Activated naive CD8-positive, alpha-beta T cell treated with anti-CD3 and anti-CD28 coated beads, Interleukin-2, amount 50 U/mL, for 16 hours (primary cell): ENCODE measurements at places on chromosomes 13 and 19.

GRCh38 chr19:3708207-3708931 is at the start of gene TJP3:
TSS of gene TJP3 (plus strand) at chr19:3708384. CDS start at chr19:3728433, 20,049 bp downstream.
- DNase-seq = no peak

GRCh38 chr19:28301961-28302360 is 911.0 kb downstream of the UQCRFS1 start:
- no peak for DNase-seq

DNA sequence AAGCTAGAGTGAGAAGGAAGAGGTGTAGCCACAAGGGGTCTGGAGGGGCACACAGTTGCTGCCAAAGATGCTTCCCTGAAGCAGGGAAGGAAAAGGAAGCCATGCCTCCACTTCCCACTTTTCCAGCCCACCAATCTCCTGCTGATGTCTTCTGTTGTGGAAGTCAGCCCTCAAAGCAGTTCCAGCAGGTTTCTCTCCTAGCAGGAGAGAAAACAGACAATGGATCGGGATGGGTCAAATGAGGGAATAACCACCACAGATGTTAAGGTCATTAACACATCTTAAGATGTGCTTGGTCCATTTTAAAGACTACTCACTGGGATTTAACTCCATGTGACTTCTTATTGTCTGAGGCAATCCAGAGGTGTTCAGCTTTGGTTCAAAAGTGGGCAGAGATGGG is 284.1 kb upstream of the SOX21 start:
- DNase-seq = no peak

DNA sequence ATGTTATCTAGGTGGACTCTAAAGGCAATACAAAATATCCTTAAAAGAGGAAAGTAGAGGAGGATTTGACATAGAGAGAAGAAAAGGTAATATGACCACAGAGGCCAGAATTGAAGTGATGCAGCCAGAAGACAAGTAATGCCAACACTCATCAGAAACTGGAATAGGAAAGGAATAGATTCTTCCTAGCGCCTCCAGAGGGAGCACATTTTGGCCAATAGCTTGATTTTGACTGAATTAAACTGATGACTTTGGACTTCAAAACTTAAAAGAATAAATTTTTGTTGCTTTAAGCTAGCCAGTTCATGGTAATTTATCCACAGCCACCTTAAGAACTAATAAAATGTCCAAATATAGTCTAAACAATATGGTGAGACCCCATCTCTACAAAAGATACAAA is 1921.9 kb downstream of the OLFM4 start:
- no peak for DNase-seq

DNA sequence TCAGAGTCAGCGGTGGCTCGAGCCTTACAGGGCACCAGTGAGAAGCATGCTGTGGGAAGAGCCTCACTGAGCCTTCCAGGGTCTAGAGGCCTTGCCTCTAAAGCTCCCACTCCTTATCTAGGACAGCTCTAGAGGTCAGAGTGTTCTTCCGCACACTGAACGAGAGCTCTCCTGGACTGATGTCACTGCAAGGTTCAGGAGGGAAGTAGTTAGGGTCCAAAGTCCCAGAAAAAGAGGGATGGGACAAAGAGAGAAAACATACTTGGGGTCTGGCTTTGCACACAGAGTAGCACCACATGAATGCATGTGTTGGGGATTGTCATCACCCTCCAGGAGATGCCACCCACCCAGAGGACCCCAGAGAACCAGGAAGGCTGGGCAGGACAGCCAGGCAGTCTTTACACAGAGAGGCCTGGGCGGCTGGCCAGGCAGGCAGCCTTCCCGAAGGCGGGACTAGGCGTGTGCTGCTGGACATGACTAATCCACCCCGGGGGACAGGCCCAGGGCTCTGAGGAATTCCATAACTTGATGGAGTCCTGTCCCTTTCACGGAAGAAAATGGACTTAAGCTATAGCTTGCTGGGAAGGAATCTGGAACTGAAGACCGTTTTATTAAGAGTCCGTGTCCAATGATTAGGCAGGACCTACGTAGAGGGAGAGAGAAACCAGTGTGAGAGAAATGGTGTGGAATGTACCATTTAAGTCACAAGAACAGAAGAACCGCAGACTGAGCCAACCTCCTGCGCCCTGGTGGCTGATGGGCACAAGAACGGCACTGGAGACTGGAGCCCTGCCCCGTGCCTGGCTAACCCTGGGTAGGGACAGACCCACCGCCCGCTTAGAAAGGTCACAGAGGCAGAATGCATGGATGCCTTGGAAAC is 16.6 kb upstream of the EPHX3 start:
- DNase-seq = no peak

DNA sequence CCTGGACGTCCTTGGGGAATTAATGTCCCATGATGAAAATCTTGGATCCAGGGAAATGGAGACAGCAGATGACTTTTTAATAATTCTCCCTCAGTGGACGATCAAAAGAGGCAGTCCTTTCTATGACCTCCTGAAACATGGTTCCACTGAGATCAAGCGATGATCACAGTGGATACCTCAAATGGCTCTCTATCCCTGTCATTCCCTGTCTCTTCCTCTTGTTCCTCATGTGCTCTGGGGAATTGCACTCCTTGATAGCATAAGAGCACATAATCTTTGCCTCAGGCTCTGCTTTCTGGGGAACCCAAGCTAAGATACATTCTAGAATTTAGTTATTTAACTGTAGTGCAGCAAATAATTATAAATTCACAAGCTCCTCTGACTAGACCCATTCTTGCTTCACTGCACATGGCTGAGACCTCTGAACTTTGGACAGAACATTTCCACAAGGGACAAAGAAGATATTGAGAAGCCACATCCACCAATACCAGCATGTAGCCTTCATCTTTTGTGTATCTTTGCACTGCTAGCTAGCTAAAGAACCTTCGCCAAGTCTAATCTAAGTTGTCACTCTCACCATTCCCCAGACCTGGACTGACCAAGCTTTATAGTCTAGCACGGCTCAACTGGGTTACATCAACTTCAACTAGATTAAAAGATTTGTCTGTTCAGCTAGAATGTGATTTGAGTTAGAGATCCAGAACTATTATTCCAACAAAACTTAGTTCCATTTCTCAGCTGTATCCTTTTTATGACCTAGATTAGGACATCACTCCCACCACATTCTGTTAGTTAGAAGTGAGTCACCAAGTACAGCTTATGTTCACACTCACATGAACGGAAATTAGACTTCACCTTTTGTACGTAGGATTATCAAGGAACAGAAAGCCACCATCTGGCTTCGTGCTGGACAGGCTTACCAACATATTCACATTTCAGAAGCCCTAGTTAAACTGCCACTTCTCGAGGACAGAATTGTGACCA is 142.7 kb downstream of the SUCLA2 start:
- no peak for DNase-seq

DNA sequence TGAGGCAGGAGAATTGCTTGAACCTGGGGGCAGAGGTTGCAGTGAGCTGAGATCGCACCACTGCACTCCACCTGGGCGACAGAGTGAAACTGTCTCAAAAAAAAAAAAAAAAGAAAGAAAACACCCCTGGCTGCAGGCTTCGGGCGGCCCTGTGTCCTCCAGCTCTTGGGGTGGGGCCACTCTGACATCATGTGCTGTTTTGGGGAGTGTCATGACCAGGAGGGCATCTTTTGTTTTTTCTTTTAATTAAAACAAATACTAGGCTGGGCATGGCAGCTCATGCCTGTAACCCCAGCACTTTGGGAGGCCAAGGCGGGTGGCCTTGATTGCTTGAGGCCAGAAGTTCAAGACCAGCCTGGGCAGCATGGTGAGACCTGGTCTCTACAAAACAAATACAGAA is 52.1 kb downstream of the KDM4B start:
- DNase-seq = no peak

DNA sequence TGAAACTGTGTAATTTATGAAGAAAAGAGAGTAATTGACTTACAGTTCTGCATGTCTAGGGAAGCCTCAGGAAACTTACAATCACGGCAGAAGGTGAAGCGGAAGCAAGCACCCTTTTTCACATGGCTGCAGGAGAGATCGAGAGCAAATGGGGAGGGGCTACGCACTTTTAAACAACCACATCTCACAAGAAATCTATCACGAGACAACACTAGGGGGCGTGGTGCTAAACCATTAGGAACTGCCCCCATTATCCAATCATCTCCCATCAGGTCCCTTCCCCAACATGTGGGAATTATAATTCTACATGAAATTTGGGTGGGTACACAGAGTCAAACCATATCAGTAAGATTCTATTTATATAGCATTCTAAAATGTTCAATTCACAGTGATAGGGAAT is 114.8 kb upstream of the TRPC4 start:
- DNase-seq = no peak

- no peak for DNase-seq
These were observed 746.6 kb downstream of the SLITRK5 start for GRCh38 chr13:88417801-88418200.

- no peak for DNase-seq
These were observed 53.3 kb downstream of the RFX2 start for GRCh38 chr19:6056801-6057650.

GRCh38 chr13:56735537-56735942 is 405.2 kb upstream of the PRR20A start:
- DNase-seq = no peak

DNA sequence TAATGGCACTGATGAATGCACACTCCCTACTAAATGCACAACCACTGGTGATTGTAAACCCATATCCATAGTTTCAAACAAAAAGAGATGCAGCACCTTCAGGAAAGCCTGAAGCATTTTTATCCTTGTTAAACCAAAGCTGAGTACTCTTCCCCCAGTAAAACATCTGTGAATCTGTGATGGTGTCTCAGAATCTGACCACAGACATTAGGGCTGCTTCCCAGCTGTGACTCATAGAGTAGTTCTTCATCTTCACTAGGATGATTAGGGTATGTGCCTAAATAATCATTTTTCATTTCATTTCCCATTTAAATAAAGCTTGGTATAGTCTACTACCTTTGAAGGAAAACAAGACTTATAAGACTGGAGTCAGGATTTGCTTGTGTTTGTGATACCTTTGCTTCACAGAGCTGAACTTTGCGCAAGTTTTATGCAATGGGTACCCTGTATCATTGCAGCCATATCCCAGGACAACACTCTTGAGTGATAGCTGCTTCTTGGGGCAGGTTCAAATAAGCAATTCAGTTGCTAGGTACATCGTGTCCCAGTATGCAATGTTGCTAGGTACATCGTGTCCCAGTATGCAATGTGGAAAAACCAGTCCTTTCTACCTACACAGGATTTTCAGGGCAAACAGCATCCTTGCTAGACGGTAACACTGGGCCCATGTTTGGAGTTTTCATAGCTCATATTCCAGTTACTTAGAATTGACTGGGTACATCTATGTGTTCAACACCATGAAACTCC is 277.1 kb downstream of the IRS2 start:
- no peak for DNase-seq

DNA sequence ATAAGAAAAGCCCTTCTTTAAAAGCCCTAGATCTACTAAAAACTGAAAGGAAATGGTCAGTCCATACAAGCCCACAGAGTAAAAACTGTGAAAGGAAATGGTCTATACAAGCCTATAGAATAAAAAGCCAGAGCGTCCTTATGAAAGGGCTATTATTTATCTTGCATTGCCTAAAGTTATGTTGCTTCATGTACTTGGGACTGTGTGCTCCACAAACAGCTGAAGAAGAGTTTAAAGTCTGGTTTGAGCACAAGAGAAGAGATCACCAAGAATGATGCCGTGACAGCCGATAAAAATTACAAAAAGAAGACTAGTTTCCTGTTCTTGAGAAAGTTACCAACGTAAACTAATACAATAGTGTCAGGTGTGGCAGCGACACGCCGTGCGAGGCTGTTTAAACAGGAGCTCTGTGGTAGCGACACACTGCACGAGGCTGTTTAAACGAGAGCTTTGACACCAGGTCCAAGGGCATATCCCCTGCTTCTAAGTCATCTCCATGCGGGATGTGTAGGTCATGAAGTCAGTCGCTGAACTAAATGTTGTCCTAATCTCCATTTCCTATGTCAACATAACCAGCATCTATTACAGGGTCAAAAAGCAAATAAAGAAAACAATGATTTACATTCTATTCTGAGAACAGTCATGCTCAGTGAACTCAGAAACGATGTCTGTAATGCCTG is 24.9 kb downstream of the PCID2 start:
- DNase-seq = no peak

GRCh38 chr19:45995715-45996385 is 583 bp downstream of the CCDC61 start:
- DNase-seq = no peak

DNA sequence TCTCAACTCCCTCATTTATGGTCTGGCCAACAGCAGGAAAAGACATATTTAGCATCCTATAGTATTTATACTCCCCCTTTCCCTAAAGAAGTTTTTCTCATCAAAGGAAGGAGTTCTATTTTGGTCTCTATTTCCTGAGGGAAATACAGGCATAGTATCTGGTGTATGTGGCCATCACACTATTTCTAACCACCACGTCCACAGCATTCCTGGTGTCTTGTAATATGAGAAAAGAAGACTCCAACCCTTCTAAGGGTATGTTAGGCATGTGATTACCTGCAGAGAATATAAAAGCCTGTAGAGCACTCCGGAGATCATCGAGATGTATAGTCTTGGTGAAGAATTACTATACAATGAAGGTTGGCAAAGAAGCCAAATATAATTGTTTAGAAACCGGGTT is 137.4 kb downstream of the VWA8 start:
- no peak for DNase-seq

DNA sequence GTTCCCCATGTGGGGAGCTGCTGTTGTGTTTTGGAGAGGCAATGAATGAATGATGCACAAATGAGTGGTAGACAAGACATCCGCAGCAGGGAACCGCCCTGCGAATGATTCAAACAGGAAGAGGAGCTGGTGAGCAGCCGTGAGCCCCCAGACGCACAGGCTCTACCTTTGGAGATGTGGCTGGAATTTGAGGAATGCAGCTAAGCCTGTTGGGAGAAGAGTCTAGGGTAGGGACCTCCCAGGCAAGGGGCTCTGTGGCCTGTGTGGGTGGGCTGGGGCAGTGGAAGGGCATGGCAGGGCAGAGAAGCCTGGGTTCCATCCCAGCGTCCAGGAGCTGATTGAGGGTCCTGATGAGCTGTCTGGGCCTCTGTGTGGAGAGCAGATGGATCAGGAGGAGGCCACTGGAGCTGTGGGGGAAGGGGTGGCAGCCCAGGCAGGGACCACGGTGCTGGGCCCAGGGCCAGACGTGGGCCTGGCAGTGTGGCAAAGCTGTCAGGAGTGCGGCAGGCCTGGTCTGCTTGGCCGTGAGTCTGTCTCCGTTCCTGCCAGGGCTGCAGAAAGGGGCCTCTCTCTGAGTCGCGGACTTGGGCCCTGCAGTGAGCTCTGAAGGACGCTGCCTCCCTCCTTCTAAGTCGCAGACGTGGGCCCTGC is 41.8 kb upstream of the DCUN1D2 start:
- no peak for DNase-seq
